GM10248 (cell line): ENCODE measurements at places on chromosomes 11 and 22.

DNA sequence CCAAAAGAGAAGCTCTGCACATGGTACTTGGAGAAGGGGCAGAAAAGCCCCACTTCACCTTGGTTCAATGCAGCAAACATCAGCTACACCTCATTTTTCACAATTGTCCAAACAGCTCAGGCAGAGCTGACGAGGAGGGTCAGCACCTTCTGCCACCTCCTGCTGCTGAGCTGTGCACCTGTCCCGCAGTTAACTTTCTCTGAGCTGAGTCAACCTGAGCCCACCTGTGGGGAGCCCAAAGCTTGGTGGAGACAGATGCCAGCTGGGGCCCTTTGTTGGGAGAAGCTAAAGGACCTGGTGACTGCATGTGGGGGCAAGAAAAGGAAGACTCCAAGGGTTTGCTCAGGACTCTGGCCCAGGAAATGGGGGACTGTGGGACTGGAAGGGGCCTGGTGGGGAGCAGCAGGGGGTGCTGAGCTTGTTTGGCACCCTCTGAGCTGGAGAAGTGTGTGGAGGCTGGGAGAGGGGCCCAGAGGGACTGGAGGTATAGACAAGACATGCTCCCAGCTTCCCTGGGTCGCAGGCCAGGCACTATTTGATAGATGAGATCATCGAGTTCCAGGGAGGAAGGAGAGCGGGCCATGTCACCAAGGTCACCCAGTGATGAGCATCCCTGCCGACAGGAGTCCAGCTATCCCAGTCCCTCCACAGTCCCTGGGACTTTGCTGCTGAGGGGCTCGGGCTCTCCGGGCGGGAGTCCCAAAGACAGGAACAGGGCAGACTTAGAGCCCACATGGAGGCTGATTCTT lies 53.5 kb downstream of the KCNJ4 start:
- DNase-seq: no peak

DNA sequence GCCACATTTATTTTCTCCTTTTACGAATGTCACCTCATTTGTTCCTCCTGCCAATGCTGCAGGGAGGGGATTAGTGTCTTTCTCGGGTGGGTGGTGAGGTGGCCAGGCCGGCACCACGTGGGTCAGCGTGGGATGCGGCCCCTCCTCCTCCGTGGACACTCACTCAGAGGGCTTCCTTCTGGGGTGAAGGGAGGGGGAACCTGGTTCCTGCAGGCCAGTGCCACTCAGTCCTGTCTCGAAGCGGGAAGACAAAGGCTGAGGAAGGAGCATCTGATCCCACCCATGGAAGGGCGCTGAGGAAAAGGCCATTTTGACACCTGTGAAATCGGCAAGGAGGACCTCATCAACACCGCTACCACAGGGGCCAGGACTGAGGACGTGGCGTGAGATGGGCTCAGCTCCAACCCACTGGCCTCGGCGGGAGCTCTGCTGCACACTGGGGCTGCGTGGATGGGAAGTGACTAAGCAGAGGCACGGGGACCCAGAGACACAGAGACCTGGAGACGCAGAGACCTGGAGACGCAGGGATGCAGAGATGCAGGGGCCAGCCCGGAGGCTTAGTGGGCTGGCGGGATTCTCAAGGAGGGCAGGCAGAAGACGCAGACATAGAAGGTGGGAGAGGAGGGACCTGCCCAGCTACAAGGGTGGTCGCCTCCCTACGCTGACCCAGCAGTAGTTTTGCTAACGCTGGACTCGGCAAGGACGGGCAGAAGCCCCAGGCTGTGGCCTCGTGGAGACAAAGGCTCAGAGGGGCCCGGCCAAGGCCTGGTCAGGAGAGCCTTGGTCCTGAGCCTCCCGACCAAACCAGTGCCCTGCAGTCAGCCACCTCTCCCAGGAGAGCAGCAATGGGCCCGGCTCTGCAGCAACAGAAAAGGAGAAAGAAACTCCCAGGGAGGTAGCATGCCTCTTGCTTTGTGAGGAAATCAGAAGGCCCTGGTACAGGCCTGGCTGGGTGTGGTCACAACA lies 1071.2 kb downstream of the BRD1 start:
- no peak for DNase-seq

- DNase-seq: no peak
Observed at GRCh38 chr22:38753948-38754750, 1.6 kb downstream of the SUN2 start.

DNA sequence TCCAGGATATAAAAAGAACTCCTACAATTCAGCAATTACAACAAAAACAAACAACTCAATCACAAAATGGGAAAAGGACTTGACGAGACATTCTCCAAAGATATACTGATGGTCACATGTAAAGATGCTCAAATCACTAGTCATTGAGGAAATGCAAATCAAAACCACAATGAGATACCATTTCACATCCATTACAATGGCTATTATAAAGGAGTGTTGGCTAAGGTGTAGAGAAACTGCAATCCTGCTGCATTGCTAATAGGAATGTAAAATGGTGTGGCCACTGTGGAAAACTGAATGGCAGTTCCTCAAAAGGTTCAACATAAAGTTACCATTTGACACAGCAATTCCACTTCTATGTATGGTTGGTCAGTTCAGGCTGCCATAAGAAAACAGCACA lies 11.8 kb upstream of the TBCEL start:
- DNase-seq: no peak

- no peak for DNase-seq
Observed at GRCh38 chr11:36352922-36353321, 56.8 kb downstream of the PRR5L start.
